ENCODE measurements at places on chromosomes 16 and 17.
A peak's percentile ranks its signal among the peaks of the same experiment; 100 is the strongest.

DNA sequence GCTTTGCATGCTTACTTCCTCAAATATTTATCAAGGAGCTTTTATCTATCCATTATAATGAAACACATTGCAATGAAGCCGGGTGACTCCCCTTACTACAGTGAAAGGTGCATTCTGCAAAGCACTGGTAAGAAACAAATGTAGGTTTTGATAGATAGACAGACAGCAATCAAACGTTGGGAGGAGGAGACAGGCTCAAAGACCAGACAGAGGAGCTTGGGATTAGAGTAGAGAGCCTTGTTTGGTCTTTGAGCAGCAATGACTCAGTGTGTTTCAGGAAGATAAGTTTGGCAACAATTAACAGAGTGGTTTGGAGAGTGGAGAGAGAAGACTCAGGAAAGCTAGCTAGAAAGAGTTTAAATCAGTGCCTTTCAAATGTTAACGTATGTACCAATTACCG lies 68.8 kb downstream of the ZNF18 start:
- DNase-seq, result no peak

- no peak for DNase-seq
These were observed 40.6 kb upstream of the CDH8 start for GRCh38 chr16:62076886-62077285.

- DNase-seq, result no peak
These were observed 6.0 kb upstream of the CDC6 start for GRCh38 chr17:40281663-40282062.

- no peak for DNase-seq
These were observed 38.1 kb upstream of the RHOT1 start for GRCh38 chr17:32104158-32104557.

- DNase-seq, result no peak
These were observed 5.3 kb upstream of the CRK start for GRCh38 chr17:1461198-1461944.

DNA sequence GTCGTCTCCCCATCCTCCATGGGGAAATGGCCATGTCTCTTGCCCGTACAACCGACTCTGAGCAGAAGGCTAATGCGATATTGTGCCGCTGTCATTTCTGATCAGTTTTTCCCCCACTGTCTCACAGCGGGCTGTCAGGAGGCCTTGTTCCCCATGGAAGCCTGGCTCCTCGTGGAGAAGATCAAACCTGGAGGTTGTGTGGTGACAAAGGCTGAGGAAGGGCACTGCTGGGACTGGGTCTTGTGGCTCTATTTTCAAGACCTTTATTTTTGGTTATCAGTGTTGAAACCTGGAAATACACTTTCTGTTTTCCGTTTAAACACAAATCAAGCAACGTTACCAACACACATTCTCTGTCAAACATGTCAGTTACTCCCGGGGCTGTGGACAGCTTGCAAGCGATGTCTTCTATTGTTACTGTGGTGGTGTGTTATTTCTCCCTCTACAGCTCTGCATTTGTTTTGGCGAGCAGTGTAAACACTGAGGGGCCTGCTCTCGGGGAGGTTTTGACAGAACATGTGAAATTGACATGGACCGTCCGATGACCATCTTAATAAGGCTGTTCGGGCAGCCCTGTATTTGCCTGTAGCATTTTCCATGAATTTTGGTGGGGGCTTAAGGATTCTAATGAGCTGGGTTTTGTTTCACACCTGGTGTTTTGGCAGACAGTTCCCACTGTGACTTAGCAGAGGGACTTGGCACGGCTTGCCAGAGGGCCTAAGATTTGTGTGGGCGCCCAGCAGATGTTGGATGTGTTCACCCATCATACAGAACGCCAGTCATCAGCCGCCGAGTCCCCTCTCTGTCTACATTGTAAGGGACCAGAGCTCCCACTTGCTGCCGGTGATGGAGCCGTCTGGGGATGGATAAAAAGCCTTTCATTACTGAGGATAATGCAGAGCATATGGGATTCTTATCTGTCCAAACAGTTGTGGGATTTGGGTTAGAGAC lies 12.5 kb downstream of the RBFOX1 start:
- no peak for DNase-seq

- DNase-seq, result peak; percentile 17
These were observed 8.1 kb downstream of the CTRL start for GRCh38 chr16:67923414-67924116.

GRCh38 chr16:46972429-46973206 lies 856 bp downstream of the DNAJA2 start:
- peak; percentile 76 for DNase-seq

- no peak for DNase-seq
These were observed 36.3 kb downstream of the SPECC1 start for GRCh38 chr17:20045476-20045875.

GRCh38 chr17:32277284-32277683 lies 11.7 kb downstream of the RHBDL3 start:
- no peak for DNase-seq

DNA sequence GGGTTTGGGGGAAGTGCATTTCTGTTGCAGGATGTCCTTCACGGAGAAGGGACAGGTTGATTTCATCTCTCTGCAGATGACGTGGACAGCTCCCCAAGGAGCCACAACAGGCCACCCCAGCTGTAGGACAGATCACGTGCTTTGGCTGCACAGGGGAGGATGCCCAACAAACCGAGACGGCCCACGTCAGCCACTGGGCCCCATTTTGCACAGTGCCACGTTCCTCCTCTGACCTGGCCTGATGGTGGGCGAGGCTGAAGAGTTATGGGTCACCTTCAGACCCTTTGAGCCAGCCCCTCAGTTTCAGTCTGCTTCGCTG lies 9.0 kb upstream of the RHBDL3 start:
- DNase-seq, result no peak

DNA sequence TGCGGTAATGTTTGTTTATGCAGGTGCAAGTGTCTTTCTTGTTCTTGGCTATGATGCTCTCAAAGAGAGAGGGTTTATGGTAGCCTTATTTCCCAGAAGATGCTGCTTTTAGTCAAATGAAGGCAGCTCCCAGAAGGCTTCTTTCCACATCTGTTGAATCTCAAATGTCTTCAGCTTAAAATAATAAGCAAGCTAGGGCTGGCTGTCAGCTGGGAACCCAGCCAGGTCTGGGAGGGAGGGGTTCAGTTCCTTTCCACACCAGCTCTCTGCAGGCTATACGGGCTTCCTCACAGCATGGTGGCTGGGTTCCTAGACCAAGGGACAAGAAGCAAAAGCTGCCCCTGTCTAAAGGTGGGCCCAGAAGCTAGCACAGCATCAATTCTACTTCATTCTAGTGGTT lies 47.4 kb upstream of the ATF7IP2 start:
- DNase-seq, result no peak

GRCh38 chr17:61200339-61200715 lies 199.3 kb upstream of the TBX2 start:
- DNase-seq, result no peak

DNA sequence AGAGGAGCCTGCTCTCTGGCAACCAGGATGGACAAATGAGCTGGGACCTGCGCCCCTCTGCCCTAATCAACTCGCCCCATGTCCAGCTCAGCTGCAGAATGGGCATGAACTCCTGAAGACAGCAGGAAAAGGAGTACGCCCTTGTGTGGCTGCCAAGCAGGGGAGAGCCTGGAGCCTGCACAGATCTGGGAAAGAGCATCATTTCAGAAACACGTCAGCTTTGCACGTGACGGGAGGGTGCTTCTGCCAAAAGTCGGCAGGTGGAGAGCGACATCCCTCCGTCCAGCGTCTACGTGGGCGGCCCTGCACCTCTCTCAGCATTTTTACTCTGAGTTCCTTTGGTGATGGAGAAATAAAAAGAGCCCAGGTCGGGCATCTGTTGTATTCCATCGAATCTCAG lies 18.5 kb downstream of the NME3 start:
- DNase-seq, result no peak

- DNase-seq, result no peak
These were observed 6.7 kb upstream of the TOB1 start for GRCh38 chr17:50872710-50873424.

DNA sequence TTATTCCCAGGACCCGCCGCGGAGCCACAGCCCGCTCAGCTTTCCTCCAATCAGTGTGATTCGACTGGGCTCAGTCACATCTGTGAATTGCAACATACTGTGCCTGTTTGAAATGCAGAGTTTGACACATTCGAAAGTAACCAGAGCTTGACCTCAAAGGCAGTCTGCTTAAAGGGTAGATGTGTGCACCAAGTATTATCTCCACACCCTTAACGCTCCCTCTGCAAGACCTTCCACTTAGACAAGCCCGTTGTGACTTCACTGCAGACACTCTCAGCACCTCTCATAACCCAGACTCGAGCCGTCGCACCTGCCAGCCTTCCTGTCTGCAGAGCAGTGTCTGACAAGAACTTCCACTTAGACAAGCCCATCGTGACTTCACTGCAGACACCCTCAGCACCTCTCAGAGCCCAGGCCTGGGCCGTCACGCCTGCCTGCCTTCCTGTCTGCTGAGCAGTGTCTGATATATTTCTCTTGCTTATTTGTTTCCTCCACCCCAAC lies 3.7 kb downstream of the KLHDC4 start:
- no peak for DNase-seq

GRCh38 chr17:65137021-65137939 lies at the start of gene RGS9:
TSS of gene RGS9 (plus strand) at chr17:65137370. CDS start at chr17:65137541, 171 bp downstream.
- peak; percentile 84 for DNase-seq

DNA sequence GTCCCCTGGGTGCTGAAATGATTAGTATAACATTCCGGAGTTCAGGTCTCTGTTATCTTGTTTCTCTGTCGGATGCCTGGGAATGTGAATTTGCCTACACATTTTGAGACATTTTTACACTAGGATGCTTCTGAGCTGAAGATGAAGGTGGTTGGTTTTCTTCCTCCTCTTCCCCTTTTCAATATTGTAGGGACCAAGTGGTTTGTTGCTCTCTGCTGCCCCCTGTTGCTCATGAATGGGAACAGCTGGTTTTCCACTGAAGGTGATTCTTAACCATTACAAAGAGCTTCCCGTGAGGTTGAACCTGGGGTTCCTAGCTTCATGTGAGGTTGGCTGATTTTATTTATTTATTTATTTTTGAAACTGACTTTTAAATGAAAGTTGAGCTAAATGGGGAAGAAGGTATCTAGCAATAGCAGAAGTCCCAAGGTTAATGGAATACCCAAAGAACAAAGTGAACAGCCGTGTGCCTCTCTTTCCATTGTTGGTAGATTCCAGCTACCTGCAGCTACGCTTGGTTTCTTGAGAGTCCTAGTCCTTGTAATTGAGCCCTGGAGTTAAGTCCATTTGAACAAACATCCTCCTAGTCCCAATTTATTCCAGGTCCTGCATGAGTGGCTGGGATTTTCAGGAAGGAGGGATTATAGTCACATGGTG lies 983.9 kb upstream of the EEF2KMT start:
- peak; percentile 48 for DNase-seq

- DNase-seq, result no peak
These were observed 19.4 kb upstream of the NFATC3 start for GRCh38 chr16:68065716-68066305.

GRCh38 chr17:39650121-39650579 lies 13.2 kb downstream of the STARD3 start:
- no peak for DNase-seq

DNA sequence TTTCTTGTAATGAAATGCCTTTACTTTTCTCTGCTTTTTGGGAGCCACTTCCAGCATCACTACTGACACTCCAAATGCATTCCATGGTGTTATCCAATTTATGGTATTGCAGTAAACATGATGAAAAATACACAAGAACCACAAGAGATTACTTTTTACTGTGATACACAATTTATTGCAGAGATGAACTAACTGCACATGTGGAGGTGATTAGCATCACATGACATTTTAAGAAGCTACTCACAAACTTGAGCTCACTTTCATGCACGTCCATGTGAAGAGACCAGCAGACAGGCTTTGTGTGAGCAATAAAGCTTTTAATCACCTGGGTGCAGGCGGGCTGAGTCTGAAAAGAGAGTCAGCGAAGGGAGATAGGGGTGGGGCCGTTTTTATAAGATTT lies 780.5 kb upstream of the GOT2 start:
- DNase-seq, result no peak

DNA sequence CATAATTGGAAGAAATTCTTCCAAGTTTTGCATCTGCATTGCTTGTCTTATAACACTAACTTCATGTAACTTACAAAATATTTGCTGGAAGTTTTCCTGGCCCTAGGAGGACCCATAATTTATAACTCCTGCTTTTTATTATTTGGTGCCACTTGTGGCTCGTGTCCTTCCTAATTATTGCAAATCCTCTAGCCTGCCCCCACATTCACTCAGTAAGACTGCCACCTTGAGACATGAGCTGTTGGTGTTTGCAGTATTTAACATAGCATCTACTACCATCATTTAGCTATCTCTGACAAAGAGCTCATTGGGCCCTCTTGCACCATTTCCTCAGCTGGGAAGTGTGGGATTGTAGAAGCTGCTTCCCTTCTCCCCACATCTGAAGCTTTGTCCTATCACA lies 49.5 kb downstream of the FTO start:
- peak; percentile 16 for DNase-seq

DNA sequence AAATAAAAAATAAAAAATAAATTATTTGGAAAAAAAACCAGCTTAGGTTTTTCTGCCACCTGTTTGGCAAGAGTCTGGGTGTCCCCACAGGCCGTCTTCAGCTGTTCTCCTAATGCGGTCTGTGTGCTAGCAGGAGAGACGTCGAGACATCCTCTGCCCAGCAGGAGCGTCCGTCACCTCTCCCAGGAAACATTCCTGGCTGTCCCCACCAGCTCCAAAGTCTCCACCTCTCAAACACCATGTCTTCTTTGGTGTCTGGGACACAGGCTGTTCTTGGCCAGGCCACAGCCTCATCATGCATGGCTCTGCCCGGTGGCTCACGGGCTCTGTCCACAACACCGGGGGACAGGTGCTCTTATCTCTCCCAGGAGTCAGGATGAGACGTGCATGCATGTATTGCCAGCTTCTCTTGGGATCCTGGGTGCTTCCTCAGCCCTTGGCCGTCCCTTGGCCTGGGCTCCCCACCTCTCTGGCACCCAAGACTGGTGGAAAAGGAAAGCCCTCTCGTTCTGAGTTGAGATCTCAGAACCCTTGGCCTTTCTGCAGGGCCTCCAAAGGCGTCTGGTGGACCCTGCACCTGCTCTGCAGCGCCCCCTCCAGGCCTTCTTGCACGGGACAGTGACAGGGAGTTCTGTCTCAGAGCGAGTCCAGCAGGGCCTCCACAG lies 84.9 kb upstream of the CBX4 start:
- no peak for DNase-seq

DNA sequence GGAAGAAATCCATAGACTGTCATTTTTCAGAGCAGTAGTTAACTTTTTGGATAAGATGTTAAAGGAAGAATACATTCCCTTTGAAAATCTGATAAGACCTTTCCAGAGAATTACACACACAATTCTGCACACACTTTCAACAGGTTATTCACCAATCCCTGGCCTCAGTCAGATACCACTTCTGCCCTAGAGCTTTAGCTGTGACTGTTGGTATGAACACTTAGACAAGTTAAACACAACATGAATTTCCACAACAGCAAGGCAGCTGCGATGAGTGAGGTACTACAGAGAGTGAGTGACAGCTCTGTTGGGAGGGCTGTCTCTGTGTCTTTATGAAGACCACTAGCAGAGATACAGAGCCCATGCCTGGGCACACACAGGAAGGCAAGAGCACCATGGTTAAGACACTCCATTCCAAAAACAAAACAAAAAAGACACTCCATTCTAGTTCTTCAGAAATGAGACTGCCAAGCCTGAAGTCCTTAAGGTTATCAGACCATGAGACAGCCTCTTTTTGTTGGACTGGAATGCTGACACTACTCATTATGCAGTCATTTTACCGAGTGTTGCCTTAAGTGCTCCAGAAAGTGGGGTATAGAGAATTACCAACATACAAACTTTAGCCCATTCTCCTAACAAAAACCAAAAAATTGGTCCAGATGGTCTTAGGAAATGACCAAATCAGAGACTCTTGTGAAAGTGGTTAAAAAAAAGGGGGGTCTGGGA lies 42.4 kb downstream of the TOM1L2 start:
- DNase-seq, result no peak

- no peak for DNase-seq
These were observed 1.9 kb downstream of the SRSF1 start for GRCh38 chr17:58005031-58005727.
